Inflammatory macrophage treated with lipopolysaccharide for 4 hours (primary cell): ENCODE measurements at places on chromosomes 13 and 19.

DNA sequence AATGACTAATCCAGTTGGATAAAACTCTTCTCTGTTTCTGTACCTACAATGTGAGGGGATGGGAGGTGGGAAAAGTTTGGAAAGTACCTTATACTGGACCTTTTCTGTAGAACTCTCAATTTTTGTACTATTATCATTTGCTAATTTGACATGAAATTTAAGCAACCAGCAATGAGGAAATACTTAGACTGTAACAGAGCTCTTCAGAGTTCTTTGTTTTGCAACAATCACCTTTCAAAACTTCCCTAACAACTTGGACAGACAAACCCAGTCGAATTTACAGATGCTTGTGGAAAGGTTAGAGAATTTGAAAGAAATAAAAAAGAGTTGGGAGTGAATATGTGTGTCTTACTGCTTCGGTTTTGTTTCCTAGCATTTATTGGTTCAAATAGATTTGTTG, 16.8 kb downstream of the KBTBD7 start:
- peak; percentile 78 for DNase-seq

- no peak for DNase-seq
These were observed 8.8 kb downstream of the SPPL2B start for GRCh38 chr19:2337329-2337707.

GRCh38 chr13:102838982-102839381, 6.8 kb upstream of the ERCC5 start:
- no peak for DNase-seq

DNA sequence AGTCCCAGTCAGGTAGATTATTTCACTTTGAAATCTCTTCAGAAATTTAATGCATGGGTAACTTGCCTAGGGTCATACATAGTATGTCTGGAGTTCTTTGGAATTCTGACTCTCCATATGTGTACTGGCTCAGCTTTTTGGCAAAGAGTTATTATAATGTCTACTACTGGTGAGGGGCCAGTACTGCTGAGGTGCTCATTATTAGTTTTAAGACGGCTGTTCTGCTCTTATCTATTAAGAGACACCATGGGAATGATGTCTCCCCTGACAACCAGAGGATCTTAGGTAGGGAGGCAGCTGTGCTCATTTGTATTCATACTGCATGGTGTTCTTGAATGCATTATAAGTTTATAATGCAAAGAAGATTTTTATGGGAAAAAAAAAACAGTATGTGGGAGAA, 184.1 kb downstream of the RGCC start:
- DNase-seq = no peak

DNA sequence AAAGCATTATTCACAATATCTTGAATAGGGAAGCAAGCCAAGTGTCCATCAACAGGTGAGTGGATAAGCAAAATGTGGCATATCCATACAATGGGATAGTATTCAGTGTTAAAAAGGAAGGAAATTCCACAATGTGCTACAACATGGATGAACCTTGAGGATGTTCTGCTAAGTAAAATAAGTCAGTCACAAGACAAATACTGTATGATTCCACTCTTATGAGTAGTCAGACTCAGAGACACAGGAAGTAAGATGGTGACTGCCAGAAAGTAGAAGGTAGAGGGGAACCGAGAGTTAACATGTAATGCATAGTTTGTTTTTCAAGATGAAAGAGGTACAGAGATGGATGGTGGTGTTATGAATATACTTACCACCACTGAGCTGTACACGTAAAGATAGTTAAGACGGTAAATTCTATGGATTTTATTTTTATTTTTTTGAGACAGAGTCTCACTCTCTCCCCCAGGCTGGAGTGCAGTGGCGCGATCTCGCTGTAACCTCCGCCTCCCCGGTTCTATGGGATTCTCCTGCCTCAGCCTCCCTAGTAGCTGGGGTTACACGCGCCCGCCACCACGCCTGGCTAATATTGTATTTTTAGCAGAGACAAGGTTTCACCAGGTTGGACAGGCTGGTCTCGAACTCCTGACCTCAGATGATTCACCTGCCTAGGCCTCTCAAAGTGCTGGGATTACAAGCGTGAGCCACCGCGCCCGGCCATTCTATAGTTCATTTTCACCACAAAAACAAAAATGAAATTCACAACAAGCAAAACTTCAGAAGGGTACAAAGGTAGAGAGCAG, 1.0 kb upstream of the CHAMP1 start:
- peak; percentile 19 for DNase-seq

DNA sequence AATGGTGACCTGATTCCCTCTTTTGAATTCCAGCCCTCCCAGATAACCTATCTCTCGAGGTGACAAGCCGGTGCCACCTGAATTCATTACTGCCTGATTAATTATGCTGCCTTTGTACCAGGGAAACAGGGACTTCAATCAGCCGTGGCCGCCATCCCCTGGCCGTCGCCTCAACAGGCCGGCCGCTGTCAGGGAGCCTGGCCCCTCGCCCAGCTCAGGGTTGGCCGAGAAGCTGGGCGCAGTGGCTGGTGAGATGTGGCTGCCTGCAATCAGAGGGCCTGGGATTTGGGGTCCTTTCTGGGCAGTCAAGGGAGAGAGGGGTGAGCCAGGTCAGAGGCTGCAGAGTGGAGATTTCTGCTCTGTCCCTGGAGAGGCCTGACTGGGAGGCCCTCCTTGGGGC, 91.2 kb downstream of the KCTD15 start:
- DNase-seq = no peak

DNA sequence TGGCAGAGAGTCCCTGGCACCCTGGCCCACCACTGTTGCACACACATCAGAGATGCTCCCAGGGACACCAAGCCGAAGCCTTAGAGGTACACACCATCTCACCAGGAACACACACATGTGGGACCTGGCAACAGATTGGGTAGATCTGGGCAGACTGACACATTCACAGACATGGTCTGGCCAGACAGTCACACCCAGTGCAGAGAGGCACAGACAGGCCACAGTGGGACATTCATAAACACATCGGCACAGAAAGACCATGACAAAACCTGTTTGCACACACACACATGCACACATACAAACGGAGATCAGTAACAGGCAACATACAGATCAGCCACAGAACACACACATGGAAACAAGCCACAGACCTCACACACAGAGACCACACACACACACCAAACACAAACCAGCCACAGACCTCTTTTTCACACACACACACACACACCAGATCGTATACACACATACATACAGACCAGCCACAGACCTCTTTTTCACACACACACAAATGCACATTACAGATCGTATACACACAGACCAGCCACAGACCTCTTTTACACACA, 6.3 kb upstream of the JUNB start:
- no peak for DNase-seq

DNA sequence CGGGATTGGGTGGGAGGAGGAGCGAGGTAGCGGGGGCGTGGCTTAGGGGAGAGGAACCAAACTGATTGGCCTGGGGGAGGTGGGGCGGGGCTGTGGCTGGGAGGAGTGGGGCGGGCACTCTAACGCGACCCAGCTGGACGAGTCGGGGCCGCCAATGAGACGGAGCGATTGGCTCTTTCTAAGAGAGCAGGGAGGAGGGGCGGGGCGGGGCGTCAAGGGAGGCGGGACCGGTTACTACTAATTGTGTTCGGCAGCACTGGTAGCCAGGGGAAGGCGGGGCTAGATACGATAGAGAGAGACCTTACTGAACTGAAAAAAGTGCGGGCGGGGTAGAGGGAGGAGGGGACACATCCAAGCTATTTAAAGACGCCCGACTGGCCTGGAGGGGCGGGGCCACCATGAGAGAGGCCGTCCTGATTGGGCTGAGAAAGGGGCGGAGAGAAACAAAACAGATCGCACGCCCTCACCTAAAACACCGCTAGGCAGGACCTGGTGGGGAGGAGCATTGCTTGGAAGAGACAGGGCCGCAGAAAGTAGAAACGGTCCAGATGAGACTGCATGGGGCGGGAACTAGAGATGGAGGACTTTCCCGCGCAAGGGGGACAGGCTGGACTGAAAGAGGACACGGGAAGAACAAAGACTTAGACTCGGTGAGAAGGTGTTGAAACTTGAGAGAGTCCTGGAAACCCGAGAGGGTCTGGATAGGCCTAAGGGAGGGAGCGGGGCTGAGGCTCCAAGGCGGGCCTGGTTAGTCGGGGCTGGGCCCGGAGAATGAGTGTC, at the start of gene KCNC3:
Gene KCNC3, minus strand, starts transcription at position 232 of the 780 bp plus-strand sequence. CDS start 295 bp downstream, outside the sequence.
- peak; percentile 100 for DNase-seq

DNA sequence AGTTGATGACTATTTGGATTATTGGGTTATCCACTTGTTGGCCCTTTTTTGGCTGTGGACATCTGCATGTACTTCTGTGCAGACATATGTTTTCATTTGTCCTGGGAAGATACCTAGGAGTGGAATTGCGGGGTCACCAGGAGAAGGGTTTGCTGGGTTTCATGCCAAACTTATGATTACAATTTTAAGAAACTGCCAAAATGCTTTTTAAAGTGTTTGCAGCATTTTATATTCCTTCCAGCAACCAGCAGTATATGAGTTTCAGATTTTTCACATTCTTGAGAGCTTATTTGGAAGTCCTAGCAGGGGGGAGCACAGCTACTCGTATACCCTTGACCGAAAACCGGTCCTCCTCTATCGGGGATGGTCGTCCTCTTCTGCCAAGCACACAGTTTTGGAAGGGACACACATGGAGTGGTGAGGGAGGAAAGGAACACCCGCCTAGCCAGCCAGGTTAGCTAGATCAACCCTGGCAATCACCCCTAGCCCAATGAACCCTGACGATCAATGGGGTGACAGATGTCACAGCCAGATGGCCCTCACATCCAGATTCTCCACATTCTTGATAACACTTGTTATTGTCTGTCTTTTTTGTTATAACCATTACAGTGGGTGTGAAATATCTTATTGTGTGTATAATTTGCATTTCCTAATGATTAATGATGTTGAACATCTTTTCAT, 26.7 kb upstream of the RNF113B start:
- no peak for DNase-seq

DNA sequence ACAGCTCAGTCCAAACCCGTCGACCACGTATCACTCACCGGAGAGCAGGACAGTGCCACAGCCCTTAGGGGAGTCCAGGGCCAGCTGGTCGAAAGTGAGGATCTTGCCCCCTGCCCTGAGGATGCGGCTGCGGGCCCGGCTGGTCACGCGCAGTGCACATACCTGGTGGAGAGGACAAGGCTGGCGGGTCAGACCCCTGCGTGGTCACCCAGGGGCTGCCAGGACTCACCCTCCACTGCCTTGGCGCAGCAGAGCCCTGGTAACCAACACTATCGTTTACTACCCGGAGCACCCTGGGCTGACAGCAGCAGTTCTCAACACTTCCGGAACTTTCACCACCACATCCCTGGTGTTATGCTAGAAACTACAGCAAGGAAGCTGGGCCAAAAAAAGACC, 1.2 kb upstream of the FAM83E start:
- DNase-seq = no peak

DNA sequence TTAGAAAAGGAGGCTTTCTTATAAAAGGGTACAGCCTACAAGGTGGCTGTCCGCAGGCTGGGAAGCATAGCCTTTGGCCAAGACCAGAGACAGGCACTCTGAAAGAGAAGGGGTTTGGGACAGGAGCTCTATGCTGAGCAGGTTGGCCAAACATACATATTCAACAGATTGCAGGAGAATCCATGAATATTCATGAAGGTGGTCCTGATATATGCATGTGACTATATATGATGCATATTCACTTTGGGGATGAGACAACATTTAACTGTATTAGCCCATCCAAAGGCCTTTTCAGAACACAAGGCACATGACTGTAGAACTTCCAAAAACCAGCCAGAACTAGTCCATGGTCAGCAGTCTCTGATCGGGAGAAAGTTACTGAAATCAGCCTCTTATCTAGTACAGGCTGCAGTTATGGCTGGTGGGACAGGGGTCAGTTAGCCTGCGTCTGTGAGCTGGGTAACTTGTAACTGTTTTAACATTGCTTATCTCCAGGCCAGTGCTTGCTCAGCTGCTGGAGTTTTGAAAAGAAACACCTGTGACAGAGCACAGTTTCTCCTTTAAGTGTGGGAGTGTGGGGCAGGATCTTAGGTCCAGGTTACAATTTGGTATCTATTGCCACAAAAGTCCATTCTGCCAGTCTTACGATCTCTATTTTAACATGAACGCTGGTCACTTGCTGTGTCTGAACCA, 924.2 kb downstream of the UQCRFS1 start:
- no peak for DNase-seq

DNA sequence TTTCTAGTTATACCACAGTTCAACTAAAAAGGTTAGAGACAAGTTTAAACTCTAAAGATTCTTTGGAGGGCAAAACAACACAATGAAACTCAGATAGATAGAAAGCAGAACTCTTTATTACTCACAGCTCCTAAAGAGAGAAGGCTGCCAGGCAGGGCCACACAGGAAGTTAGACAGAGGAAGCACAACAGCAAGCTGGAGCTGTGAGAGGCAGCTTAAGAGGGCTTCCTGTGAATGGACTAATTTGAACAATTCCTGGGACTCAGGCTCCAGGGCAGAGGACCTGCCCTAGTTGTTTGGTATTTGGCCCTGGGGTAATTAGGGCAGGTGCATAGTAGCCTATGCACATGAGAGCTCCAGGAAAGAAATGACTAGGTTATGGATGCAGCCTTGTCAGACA, 803.6 kb downstream of the DIAPH3 start:
- peak; percentile 60 for DNase-seq

DNA sequence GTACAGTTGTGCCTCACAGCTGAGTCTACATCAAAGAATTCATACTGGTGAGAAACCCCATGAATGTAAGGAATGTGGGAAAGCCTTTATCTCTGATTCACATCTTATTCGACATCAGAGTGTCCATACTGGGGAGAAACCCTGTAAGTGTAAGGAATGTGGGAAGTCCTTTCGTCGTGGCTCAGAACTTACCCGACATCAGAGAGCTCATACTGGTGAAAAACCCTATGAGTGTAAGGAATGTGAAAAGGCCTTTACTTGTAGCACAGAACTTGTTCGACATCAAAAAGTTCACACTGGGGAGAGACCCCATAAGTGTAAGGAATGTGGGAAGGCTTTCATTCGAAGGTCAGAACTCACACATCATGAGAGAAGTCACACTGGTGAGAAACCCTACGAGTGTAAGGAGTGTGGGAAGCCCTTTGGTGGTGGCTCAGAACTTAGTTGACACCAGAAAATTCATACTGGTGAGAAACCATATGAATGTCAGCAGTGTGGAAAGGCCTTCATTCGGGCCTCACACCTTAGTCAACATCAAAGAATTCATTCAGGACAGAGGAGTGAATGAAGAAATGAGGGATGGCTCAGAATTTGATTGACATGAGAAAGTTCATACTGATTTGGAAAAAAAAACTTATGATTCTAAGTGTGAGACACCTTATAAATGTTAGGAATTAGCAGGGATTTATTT, 80.9 kb upstream of the ZNF420 start:
- DNase-seq = no peak

DNA sequence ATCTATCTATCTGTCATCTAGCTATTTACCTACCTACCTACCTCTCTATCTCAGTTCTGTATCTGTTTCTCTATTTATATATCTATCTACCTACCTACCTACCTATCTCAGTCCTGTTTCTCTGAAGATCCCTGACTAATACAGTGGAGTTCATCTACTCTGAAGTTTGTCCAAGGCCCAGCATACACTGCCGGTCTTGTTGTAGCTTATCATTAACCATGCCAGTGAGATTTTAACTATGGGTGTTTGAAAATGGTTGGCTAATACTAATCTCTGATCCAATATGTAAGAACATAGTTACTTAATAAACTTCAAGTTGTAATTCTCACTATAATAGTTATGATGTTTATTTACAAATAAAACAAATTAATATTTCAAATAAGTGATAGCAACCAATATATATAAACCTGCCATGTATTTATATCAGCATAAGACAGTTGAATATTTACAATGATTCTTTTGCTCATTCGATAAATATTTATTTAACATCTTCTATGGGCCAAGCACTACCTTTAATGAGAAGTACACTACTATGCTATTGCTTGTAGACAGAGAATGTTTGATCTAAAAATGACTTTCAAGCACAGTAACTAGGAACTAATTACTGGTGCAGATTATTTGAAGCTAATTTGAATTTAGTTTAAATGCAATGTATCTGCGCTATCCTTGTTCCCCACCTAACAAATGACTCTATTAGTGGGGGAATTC, 242.1 kb downstream of the KLF5 start:
- no peak for DNase-seq
